Cardiac fibroblast (primary cell): ENCODE measurements at places on chromosomes 6 and 20.

GRCh38 chr6:165098165-165098564 lies 211.2 kb downstream of the C6orf118 start:
- peak; percentile 12 for DNase-seq

- no peak for DNase-seq
Observed at GRCh38 chr6:84379142-84379541, 151.7 kb upstream of the CEP162 start.

DNA sequence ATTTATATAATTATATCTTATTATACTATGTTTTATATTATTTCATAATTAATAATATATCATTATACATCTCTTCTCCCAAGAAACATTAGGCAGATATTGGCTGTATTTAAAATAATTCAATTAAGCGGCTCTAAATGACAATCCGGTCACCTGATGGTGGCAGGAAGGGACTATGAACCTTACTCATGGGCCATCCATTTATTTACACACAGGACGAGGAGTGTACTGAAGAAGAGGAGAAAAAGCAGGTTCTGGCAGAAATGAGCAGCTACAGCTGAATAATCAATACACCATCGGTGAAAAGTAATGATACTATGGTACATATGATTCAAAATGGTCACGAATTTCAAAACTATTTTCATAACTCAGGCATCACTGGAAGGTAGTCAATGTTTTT lies 277.7 kb downstream of the KIF16B start:
- DNase-seq = no peak

DNA sequence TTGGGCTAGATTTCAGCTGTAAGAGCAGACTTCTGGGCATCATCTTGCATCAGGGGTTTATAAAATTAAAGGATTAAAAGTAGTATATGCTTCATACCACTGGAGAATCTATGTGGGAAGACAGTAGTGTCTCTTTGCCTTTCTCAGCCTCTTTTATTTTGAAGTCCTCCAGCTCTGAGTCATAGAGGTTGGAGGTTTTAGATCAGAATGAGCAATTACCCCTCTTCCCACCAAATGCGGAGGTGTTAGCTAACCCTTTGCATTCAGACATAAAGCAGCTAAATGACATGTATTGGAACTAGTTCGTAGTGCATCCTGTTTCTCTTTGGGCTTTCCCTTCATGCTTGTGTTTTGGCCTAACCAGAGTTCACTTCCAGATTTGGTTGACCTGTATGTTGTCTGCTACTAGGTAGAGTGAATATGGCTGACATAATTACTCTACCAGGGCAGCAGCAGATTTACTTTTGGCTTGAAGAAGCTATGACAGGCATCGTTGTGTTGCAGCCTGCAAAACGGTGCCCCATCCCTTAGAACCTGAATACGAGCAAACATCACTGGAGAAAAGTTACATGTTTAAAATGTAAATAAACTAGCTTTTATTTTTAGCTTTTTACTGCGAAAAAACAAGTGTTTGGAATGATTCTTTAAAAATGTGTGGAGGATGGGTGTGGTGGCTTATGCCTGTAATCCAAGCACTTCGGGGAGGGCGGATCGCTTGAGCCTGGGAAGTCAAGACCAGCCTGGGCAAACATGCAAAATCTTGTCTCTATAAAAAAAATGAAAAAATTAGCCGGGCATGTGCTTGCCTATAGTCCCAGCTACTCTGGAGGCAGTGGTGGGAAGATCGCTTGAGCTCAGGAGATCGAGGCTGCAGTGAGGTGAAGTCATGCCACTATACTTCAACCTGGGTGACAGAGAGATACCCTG lies 82.2 kb downstream of the MYO6 start:
- peak; percentile 8 for DNase-seq

- peak; percentile 77 for DNase-seq
Observed at GRCh38 chr6:36642913-36643817, 35.3 kb upstream of the CDKN1A start.

DNA sequence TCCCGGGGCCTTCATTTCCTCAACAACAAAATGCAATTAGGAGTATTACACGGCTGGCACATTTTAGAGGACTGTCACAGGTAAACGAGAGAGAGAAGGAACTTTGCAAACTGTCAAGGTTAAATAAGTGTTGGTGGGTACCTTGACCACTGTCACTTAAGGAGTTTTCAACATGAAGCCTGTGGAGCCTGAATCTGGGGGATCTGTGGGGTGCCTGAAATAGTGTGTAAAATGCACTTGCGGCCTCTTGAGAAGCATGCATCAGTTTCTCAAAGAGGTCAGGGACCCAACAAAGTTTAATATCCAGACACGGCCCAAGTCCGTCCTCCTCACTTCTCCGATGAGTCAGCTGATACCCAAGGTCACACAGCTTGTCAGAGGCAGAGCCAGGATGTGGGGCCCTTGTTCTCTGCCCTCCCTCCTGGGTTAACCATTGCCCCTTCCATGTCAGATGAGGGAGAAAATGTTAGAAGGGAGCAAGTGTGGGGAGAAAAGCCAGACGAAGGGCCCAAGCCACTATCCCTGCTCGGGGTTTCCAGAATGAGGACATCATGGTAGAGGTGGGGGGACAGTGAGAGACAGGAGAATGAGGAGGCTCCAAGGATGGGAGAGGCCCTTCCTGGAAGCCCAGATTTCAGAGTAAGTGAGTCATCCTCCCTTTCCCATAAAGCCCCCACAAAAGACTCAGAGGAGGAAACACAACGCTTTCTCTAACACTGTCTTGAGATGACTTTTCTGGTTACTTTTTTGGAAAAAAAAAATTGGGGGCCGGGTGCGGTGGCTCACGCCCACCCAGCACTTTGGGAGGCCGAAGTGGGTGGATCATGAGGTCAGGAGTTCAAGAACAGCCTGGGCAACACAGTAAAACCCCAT lies 42.2 kb downstream of the C6orf132 start:
- DNase-seq = peak; percentile 80

DNA sequence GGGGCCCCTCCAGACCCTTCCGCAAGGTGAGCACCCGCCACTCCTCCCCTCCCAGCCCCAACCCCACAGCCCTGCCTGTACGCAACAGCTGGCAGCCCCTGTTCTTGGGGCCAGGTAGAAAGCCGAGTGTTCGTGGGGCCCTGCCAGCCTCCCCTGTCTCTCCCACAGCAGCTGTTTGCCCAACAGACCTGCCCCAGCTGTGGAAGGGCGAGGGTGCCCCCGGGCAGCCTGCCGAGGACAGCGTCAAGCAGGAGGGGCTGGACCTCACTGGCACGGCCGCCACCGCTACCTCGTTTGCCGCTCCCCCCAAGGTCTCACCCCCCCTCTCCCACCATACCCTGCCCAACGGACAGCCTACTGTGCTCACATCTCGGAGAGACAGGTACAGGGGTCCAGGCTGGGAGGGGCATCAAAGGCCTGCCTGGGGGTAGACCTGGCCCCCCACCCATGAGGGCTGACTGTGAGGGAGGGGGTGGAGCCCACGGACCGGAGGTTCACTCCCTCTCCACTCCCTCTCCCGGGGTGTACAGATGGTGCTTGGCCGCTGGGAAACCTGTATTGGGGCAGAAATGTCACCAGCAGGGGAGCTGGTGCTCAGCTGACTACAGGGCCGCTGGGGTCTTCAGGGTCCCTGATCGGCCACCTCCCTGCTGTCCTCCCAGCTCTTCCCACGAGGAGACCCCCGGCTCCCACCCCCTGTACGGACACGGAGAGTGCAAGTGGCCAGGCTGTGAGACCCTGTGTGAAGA lies 41.1 kb downstream of the FOXP4 start:
- no peak for DNase-seq

- no peak for DNase-seq
Observed at GRCh38 chr20:50122763-50123162, 9.8 kb upstream of the UBE2V1 start.

GRCh38 chr6:135291288-135292076 lies 110.4 kb downstream of the MYB start:
- peak; percentile 46 for DNase-seq

GRCh38 chr6:142935553-142936517 lies 9.1 kb downstream of the HIVEP2 start:
- DNase-seq = no peak

DNA sequence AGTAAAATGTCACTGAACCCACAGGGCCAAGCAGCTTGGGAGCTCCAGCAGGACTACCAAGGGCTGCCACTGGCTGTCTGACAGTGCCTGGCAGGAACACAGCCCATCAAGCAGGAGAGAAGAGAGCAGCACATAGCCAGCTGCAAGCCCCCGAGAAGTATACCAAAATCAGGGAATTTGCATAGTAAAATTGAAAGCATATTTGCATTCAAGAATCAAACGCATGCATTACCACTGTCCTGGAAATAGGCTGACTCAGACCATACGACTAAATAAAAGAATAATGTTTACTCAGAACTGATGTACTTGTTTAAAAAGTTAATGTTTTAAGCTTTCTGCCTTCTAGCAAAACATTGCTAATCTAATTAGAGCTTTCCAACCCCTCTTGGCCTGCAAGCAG lies 298.1 kb downstream of the TFAP2B start:
- no peak for DNase-seq

GRCh38 chr20:63033794-63034709 lies 27.3 kb upstream of the BHLHE23 start:
- no peak for DNase-seq

DNA sequence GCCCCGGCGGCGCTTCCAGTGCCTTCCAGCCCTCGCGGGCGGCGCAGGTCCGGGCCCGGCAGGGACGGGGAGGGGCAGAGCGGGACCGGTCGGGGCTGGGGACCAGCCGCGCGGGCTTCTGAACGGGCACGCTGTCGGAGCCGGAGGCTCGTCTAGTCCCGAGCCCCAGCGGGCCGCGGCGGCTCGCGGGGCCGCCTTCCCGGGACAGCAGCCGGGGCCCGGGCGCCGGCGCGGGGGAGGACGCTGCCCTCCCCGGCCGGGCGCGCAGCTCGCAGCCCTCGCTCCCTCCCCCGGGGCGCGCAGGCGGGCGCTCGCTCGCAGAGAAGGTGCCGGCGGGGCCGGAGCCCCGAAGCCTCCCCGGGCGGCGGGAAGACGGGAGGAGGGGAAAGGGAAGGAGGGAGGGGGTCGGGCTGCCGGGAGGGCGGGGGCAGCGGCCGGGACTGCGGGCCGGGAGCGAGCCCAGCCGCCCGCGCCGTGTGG lies 696 bp upstream of the SIRPA start:
- peak; percentile 79 for DNase-seq

GRCh38 chr6:97702248-97702647 lies 419.2 kb upstream of the MMS22L start:
- DNase-seq = no peak

DNA sequence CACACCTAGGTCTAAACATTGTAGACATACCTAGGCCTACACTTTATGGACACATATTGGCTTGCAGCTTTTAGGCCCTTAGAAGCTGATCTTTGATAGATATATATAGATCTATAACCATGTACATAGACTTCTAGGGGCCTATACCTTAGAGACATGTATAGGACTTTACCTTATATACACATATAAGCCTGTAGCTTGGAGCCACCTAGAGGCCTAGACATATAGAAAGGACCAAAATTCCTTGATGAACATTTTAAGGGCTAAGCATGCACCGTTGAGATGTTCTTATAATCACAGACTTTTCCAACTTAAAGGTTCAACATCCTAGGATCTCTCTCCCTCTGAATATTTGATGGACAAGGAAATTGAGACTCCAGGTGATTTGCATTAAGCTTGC lies 371.7 kb upstream of the SASH1 start:
- peak; percentile 5 for DNase-seq

DNA sequence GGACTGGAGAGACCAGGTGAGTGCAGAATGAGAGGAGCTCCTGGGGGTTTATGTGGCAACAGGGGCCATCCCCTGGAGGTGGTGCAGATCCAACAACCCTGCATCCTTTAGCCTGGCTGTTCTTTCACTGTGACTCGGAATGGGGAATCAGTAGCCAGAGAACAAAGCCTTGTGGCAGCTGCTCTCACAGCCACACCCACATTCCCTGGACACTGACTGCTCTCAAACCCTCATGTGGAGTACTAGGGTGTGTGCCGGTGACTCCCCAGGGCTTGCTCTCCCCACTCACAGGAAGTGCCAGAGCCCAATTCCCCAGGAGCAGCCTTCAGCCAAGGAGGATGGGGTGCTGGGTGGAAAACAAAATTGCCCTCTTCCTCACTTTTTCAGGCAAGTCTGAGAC lies 30.2 kb upstream of the GGTLC1 start:
- peak; percentile 7 for DNase-seq
